ENCODE measurements at places on chromosomes 3 and 15.

- DNase-seq, result peak; percentile 46
Measured at GRCh38 chr3:9809615-9810432, at the start of gene TTLL3. Gene TTLL3, plus strand, starts transcription at chr3:9810262. Its CDS starts 400 bp downstream, at chr3:9810662.

DNA sequence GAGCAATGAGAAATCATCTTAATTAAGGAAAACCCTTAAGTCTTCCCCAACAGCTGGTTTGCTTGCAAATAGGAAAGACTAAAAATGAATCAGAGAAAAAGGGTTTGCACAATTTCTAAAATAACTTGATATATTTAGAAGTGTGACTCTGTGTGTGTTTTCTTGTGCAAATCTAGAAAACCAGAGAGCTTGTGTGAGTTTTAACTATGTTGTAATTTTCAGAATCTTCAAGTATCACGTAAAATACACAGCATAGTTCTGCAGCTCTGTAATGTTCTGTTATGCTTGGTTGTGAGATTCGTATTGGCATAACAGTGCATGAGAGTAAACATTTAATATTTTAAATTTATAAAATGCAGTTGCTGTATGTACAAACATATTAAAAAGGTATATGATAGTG is 74.7 kb upstream of the GAP43 start:
- no peak for DNase-seq

GRCh38 chr3:196918968-196919367 is 23.4 kb downstream of the NCBP2 start:
- no peak for DNase-seq

DNA sequence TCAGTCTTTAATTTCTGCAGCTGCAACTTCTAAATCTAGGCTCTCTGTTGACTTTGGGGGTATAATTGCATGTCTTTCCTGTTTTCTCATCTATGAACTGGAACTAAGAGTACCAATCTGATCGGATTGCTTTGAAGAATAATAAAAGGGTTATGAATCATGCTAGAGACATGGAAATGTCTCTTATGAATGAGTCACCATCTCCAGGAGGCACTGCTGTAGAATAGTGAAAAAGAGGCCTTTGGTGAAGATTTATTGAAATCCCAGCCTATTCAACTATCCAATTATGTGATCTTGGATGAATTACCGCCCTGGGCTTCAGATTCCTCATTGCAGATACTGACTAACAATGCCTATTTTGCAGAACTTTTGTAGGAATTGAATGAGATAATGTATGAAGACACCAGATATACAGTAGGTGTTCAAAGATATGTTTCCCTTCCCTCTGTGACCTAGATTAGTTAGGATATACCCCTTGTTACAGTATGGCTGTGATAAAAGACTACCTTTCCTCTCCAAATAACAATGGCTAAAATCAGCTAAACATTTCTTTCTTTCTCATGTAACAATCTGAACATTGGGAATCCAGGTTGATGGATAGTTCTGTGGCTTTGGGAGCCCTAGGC is 11.5 kb upstream of the CMTM8 start:
- DNase-seq, result no peak

DNA sequence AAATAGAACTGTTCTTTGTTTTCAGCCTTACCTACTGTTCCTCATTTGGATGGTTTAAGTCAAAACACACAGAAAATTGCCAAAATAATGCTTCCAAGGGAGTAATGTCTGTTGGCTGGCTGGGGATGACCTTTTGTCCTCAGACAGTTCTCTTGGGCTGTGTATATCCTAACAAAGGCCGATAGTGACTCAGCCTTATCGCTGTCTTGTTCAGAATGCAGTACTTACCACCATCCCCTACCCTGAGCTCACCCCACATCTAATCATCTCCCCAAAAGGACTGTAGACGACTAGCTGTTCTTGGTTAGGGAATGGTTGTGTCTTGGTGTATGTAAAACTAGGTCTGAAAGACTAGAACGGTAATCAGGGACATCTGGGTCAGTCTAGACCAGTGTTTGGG is 35.0 kb downstream of the RAB11A start:
- DNase-seq, result no peak

- DNase-seq, result no peak
Measured at GRCh38 chr3:170507063-170507462, 78.8 kb downstream of the SLC7A14 start.

GRCh38 chr3:138363322-138363721 is 14.9 kb downstream of the MRAS start:
- no peak for DNase-seq

DNA sequence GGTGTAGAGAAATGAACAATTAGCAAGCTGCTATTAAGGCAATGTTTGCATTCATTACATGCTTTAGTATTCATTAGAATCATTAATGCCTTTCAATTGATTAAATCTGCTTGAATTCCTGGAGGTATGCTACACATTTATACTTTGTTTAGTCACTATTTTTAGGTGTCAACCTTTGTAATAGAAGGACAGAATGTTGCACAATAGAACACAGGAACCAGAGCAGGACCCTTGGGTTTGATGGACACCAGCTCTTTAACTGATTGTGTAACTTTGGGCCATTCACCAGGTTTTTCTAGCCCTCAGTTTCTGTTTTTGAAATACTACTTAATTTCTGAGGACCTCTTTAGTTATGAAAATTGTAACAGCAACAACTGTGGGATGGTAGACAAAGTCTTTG is 317.6 kb upstream of the UMPS start:
- no peak for DNase-seq

- DNase-seq, result no peak
Measured at GRCh38 chr3:9101286-9101685, 138.0 kb upstream of the RAD18 start.

DNA sequence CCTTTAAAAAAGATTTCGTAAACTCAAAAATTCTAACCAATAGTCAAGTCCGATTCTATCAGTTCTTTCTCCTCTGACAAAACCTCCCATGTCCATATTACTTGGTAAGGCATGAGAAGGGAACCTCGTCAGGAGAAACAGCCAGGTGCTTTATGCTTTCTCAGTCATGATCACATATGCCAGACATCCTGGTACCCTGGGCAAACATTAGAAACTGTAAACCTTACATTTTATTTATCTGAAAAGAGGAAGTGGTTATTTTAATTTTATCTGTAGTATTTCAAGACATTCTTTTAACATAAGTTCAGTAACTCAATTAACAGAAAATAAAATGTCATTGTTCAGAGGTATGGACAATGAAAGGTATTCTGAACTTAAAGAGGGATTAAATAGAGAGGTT is 474.8 kb upstream of the GBE1 start:
- DNase-seq, result no peak

DNA sequence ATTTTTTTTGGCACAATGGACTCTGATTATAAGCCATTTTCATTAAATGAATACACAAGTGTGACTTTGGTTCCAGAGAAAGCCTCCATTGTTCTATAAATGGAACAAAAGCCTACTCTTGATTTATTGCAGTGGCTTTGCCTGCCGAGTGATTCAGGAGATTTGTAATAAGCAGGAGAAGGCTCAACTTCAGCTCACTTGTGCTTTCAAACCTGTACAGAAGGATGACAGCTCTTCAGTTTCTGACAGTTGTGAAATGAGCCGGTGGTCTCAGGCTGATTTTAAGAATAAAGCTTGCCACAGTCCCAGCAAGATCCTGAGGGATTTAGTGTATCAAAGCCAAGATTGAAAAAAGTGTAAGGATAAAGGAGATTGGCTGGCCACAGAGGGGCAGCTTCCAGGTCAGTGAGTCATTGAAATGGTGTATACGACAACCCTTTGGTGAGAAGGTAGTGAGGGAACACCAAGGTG is 438.8 kb upstream of the TGFBR2 start:
- DNase-seq, result no peak

- DNase-seq, result no peak
Measured at GRCh38 chr3:26522919-26523318, 99.7 kb upstream of the LRRC3B start.

DNA sequence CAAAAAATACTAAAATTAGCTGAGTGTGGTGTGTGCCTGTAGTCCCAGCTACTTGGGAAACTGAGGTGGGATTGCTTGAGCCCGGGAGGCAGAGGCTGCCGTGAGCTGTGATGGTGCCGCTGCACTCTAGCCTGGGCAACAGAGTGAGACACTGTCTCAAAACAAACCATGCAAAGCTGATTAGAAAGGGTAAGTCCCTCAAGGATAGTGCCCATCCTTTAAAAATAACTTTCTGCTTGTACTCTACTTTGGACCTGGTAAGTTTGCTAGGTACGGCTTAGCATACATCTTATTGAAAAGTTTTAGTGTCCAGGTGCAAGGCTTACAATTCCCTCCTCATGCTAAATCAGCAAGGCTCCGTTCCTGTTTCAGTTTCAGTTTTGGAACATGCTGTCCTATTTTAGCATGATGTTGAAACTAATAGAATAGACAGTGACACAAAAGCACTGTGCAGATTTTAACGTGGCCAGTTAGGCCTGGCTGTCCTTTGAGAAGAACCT is 21.4 kb downstream of the FEM1B start:
- no peak for DNase-seq

DNA sequence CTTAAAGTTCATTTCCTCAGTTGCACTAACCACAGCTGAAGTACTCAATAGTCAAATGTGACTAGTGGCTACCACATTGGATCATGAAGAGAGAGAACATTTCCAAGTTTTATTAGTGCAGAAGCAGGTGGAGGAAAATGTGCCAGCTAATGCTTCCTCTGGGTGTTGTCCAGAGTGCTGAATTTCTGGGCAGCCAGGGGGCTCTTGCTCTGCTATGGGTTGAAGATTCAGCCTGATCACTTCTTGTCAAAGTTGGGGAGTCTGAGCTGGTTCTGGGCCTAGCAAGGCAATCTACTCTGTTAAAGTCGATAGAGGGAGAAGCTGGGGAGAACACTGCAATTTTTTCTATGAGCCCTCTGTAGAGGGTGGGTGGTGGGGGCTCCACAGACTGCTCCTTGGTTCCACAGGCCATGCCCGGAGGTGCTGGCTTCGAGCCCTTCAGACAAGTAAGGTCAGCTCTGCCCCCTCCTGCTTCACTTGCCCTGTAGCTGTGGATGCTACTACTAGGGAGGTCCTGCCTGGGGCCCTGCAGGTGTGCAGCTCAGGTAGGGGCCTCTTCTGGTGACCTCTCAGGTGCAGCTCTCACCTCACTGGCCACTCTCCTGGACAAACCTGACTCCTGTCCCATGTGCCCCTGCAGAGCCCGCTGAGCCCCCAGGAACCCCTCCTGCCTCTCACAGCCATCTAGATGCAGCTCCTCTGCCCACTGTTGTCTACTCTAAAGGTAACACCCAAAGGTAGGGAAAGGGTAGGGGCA is 8.2 kb downstream of the ALG3 start:
- DNase-seq, result no peak

DNA sequence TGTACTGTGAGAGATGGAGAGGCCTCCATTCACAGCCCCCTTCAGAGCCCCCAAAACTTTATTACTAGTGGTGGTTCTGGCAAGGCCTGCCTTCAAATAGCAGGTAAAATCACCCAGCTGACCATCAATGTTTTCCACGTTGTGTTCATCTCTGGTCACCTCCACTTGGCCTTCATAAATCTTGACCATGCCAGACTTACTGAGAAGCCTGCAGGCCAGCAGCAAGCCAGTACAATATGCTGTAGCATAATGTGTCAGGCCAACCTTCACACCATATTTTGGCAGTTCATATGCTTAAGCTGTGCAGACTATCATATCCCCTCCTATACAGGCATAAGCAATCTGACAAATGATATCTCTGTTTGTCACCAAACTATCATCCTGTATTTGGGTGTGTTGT is 62.1 kb downstream of the ZNF621 start:
- no peak for DNase-seq

DNA sequence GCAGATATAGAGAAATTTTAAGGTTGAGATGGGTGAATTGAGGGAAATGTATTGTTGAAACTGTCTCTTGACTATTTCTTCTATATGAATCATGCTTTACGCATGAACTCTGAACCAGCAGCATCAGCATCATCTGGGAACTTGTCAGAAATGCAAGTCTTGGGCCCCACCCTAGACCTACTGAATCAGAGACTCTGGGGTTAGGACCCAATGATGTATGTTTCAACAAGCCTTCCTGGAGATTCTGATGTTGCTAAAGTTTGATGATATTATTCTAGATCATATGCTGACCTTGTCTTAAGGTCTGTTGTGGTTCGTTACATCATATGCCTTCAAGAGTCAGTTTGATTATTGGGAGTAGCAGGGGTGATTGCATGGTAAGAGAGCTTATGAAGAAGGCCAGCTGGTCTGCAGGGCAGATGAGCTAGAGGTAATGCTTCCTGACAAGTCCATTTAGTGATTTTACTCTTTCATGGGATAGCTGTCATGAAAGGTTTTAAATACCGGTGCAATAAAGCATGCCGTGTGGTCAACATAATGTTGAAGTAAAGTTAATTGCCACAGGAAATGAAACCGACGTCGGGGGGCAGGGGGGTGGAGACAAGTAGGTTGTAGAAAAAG is 152.4 kb upstream of the MRPL3 start:
- no peak for DNase-seq

- DNase-seq, result no peak
Measured at GRCh38 chr15:27589260-27589659, 509.9 kb downstream of the OCA2 start.

DNA sequence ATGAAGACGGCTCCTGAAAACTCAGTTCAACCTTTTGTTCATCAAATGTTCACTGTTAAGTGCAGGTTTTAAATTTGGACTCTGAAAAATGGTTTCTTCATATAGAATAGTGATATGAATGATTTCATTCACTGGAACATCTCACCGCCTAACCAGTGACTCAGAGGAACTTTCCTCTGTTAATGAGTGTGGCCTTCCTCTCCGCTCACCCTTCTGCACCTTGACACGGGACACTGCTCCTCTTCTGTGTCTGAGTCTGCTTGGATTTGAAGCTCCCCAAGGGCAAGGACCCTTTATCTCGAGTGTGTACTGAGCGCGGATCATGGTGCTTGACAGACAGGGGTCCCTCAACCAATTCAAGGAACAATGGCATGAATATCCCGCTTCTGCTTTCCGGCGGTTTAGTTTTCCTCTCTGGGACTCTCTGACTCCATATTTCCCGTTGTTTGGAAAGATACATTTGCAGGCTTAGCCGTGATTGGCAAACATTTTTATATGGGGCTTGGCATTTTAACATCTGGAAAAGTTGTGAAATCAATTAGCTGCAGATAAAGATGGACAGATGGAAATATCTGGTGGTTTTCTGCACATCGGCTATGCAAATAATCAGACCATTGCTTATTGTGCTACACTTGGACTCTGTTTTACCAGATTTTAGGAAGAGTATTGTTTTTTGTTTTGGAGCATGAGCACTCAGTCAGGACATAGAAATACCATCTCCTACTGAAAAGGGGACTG is 20.9 kb downstream of the KBTBD8 start:
- no peak for DNase-seq

GRCh38 chr3:157231071-157231470 is 71.1 kb upstream of the CCNL1 start:
- DNase-seq, result no peak

- no peak for DNase-seq
Measured at GRCh38 chr3:174397848-174398247, 461.3 kb upstream of the NAALADL2 start.

Measured in NCI-H1105 (cell line).